Activated naive CD4-positive, alpha-beta T cell treated with anti-CD3 and anti-CD28 coated beads, Interleukin-2, amount 50 U/mL, for 72 hours (primary cell): ENCODE measurements at places on chromosomes 13 and 19.
A peak's percentile ranks its signal among the peaks of the same experiment; 100 is the strongest.

- no peak for DNase-seq
These were observed 155.6 kb downstream of the POSTN start for GRCh38 chr13:37442996-37443395.

GRCh38 chr13:83995930-83996329, 113.7 kb upstream of the SLITRK1 start:
- no peak for DNase-seq

GRCh38 chr13:29284726-29285125, 310.8 kb downstream of the SLC7A1 start:
- no peak for DNase-seq

GRCh38 chr13:26599860-26600259, 42.4 kb downstream of the WASF3 start:
- no peak for DNase-seq

GRCh38 chr19:15218501-15218900, 13.7 kb downstream of the EPHX3 start:
- DNase-seq: no peak

- no peak for DNase-seq
These were observed 554.8 kb upstream of the GPC6 start for GRCh38 chr13:92671821-92672220.

- DNase-seq: peak; percentile 53
These were observed 1.1 kb downstream of the PPP1R12C start for GRCh38 chr19:55116232-55116858.

DNA sequence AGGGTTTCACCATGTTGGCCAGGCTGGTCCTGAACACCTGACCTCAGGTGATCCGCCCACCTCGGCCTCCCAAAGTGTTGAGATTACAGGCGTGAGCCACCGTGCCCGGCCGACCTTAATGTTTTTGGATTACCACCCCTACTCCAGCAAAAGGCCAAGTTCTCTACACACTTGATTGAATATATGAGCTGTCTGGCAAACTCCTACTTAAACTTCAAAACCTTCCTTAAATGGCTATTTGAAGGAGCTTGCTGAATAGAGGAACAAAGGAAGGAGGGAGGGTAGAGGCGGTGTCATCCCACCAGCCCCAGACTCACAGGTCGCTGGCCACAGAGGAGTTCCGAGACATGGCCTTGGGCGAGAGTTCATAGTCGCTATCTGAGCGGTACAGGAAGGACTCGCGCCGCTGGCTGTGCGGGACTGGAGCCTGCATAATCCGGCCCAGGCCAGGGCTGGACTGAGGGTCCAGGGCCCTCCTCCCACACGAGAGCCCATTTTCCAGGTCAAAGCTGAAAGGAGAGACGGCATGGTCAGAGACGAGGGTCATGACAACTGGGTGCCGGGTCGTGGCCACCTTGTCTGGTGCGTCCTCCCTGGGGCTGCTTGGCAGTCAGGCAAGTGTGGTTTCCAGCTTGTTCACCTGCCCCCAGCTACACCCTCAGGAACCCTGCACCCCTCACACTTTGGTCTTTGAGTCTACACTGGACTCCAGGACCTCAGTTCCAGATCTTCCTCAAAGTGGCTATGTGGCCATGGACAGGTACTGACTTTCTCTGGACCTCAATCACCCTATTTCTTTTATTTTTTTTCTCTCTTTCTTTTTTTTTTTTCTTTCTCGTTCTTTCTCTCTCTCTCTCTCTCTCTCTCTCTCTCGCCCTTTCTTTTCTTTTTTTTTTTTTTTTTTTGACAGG, 4.2 kb downstream of the PDE4C start:
- DNase-seq: no peak

- no peak for DNase-seq
These were observed 264.9 kb downstream of the UQCRFS1 start for GRCh38 chr19:28948026-28948425.

DNA sequence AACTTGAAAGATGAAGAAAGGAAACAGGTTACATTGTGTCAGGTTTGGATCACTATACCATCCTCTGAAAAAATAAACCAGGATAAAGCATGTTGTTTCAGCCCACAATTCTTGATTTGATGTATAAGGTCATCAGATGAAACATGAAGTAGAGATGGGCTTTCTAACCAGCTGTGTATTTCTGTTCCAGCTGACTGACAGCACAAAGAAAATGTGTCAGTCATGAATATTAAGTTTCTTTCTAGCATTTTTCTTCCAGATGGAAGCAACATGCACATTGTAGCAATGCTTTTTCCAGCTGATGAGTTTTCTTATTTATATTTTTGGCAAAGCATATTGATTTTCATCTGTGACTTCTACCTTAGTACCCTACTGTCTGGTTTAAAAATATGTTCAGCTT, 199.6 kb downstream of the OXGR1 start:
- no peak for DNase-seq

- peak; percentile 53 for DNase-seq
These were observed 13.3 kb downstream of the PLEKHF1 start for GRCh38 chr19:29678484-29679106.

GRCh38 chr13:102839462-102839861, 6.4 kb upstream of the ERCC5 start:
- no peak for DNase-seq

- no peak for DNase-seq
These were observed 35.0 kb upstream of the FRY start for GRCh38 chr13:31996601-31997000.

GRCh38 chr19:49333418-49333805, 1.8 kb upstream of the CD37 start:
- DNase-seq: no peak
